ENCODE measurements at places on chromosomes 6 and 20. TPM values are rescaled to one million over a fixed set of nuclear protein-coding genes. Genes with fewer than 3 reads are reported as not detected.
A peak's percentile ranks its signal among the peaks of the same experiment; 100 is the strongest.

DNA sequence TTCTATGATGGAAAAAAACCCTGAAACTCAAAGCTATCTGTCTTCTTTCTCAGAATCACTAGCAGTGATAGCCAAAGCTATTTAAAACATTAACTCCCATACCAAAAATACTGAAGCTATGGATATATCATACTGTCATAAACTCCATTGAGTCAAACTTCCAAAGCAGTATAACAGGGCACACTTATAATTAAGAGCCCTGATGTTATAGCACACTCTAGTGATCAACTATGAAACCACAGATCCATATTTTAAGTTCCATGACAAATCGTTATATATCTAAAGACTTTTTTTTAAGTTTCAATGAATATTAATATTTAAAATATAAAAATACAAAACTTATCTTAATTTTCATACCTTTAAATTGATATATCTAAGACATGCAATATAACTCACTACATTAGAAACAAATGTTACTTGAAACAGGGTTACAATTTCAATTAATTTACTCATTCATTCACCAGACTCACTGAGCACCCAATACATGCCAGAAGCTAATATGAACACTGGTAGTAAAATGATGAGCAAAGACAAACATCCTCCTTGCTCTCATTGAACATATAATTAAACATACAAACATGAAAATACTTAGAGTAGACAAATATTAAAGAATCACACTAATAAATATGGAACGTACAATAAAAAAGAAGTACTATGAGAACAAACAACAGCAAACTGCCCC lies 69.3 kb downstream of the IBTK start:
- no peak for DNase-seq

- DNase-seq: no peak
Measured at GRCh38 chr6:27776504-27776903, 135.7 kb downstream of the OR2B2 start.

PIGT gene
- 36.0 TPM for total RNA-seq

PTCHD4 gene
- 0.18 TPM for total RNA-seq

DNA sequence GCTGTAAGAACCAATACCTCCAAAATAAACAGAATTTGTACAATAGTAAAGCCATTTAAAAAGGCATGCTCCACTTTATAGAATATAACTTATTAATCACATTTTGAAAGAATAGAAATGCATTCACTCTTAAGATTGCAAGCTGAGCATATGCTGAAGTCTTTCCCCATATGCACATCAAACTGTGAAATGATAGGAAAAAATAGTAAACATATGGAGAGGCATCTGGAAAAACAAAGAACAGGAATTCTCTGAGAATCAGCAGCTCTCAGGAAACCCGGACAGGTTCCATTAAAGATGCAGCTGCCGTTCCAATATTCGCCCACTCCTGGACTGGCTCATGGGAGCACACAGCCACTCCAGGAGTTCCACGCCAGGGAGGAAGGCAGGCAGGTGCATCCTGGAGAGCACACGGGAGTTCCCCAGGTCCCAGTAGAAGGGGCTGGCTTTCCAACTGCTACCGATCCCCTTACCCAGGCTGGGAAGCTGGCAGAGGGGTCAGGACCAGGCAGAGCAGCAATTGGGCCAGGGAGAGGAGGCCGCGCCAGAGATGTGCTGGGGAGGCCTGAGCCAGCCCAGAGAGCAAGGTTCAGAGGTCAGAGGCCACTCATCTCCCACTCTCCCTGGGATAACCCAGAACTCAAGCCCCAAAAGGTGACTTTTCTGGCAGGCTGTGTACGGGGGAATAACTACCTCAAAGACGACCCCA lies 111.1 kb downstream of the DLL1 start:
- DNase-seq: peak; percentile 40

ZNF165 gene
- 0.53 TPM for total RNA-seq

PRPH2 gene
- total RNA-seq: not detected

DNA sequence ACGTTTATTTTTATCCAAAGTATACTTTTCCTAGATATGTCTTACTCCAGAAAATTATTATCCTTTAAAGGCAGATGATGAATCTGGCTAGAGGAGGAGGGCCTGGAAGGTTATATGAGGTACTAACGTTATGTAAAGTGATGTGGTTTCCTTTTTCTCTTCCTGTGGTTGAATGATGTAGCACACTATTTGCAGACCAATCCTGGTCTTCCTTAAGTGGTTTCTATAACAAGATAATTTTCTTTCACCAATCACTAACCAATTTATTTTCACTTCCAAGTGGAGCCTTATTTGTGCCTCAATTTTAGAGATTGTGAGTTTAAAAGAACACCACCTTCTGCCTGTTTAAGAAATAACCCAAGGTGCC lies 154.6 kb upstream of the SOX4 start:
- no peak for DNase-seq

GRCh38 chr6:5562277-5562676 lies 301.0 kb downstream of the FARS2 start:
- no peak for DNase-seq

ADGB gene
- not detected for total RNA-seq

- DNase-seq: no peak
Measured at GRCh38 chr6:154864066-154864430, 130.8 kb downstream of the SCAF8 start.

ID4 gene
- total RNA-seq: 0.70 TPM

DNA sequence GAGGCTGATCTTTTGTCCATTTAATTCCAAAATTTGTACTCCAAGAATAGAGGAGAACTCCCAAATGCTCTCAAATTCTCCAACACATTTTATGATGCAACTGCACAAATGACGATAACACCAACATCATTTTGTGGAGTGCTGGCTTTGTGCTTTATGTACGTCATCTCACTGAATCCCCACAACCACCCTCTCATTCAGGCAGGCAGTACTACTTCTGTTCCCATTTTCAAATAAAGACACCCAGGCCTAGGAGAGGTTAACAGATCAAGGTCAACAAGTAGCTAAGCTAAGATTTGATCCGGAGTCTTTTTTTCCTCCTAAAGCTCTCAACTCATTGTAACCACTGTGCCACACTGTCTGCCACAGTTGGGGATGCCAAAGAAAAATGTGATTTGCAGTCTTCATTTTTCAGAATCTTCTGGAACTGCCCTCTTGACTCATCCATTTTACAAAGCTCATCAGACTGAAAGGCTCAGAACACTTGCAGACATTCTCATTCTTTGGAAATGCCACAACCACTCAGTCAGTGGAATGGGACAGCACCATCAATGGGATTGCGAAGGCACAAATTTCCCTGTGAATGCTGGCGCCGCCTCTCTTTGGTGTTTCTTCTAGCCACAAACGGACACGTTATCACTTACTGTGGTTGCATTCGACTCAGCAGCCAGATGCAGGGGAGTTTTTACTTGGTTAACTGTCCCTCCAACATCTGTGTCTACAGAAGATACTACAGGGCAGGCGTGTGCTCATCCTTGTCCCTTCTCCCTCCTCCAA lies 184.4 kb downstream of the GJA10 start:
- no peak for DNase-seq

PPP1R14C gene
- total RNA-seq: 0.08 TPM

DNA sequence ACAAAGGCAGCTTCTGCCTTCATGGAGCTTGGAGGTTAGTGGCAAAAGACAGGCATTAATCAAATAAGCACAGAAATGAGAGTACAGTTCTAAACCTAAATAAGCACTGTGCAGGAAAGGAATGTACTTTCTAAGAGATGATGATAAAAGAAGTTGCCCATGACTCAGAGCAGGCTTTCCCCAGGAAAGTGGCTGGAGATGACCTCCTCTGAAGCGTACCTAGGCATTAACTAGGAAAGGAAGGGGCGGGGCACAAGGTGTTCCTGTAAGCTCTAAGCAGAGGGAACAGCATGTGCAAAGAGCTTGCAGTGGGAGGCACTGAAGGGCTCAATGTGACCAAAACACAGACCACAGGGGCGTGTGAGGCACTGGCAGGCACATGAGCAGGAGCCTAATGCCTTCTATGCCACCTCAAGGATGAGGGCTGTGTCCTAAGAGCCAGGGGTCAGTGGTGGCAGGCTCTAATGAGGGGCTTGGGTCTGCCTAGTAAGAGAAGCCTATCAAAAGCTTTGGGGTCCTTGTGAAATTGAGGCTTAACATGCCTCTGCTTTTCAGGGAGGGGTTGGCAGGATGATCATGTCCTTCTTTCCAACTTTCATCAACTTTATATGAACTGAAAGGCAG lies 4.9 kb downstream of the SSTR4 start:
- no peak for DNase-seq

DNA sequence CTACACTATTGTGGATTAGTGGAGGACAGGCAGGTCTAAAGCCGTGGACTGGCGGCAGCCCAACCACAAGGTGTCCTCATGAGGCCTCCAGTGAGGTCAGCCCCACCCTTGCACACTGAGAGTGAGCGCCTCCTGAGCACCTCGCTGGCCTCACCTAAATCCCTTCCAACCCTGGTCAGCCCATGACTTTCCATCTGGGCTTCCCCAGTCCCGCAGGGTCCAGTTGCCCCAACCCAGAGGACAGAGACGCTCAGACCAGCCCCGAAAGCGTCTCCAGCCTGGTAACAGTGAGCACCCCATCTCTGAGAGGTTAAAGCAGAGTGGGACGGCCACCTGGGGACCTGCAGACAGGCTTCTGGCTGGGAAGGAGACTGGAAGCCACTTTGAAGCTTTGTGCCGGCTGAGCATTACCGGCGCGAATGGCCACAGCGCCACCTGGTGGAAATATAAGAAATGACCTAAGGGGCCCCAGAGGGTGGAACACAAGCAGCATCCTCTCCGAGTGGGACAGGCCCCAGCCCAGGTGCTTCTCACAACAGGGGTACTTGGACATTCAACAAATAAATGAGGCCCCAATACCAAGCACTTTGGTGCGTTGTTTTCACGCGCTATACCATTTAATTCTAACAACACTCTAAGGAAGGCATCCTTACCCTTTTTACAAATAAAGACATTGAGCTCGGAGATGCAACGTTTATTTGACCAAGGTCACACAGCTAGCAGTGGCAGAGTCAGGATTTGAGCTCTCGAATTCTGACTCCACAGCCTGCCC lies 65.7 kb upstream of the TOP1 start:
- DNase-seq: peak; percentile 75

- no peak for DNase-seq
Measured at GRCh38 chr20:58433759-58434158, 44.7 kb downstream of the VAPB start.

ARMC12 gene
- total RNA-seq: 4.6 TPM

DNA sequence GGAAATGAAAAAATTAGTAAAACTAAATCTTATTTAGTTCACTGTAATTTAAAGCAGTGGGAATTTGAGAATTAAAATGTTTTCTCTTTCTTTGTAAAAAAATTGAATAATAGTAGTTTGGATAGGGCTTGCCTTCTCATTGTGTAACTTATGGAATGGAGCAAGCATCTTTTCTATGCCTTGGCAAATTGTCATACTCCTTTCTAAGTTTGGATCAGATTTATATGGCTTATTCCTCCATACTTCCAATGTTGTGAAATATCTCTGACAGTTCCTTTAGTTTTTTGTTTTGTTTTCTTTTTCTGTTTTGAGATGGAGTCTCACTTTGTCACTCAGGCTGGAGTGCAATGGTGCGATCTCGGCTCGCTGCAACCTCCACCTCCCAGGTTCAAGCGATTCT lies 176.4 kb downstream of the SAMD5 start:
- no peak for DNase-seq

GRCh38 chr6:78611102-78611620 lies 256.2 kb upstream of the IRAK1BP1 start:
- DNase-seq: no peak

DNA sequence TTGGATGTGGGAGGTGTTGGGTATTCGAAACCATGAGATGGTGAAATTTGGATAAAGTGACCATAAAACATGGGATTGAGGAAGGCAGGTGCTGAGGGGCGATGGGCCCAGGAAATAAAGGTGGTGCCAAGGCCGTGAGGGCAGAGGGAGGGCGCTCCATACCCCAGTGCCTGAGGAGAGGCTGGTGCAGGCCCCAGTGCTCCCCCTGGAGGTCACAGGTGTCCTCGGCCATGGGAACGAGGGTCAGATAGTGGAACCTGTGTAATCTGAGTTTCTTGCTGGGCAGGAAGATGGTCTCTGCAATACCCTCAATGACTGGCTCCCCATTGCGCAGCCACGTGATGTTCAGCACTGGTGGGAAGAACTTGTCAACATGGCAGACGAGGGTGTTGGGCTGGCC lies 16.2 kb downstream of the HLA-DPB1 start:
- DNase-seq: no peak

DNA sequence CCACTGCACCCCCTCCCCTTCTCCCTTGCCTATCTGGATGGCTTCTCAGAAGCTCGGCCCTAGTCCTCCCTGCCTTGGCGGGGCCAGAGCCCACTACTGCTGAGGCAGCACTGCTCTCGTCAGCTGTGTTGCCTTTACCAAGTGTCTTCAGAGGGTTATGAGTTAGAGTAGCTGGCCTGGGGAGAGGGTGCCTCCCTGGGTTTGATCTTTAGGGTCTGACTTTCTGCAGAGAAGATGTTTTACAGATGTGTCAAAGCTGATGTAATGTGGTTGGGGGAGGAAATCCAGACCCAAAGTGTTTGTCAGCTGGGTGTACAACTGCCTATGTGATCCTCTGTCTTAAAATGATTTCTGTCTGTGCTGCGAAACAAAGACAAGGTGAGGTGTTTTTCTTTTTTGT lies 30.4 kb upstream of the PI16 start:
- no peak for DNase-seq

- DNase-seq: no peak
Measured at GRCh38 chr6:34227761-34228421, 8.8 kb upstream of the HMGA1 start.

GRCh38 chr20:4413314-4414049 lies 308.2 kb upstream of the PRND start:
- no peak for DNase-seq

DNA sequence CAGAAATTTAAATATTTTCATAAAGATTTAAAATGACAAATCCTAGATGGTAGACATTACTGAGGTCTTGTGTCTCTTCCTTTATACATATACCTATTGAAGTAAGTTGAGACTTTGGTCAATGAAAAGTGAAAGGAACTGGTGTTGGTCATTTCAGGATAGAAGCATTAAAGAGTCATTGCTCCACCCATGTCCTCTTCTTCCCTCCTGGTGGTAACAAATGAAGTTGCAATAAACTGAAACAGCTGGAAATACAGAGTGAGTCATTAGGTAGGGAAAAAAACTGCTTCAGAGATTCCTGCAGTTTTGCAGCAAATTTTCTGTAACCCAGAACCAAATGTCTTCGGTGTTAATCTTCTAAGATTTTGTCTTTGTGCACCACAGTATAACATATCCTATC lies 448.0 kb downstream of the EYS start:
- DNase-seq: no peak

PBOV1 gene
- not detected for total RNA-seq

GRCh38 chr6:47169785-47170616 lies 127.9 kb upstream of the ADGRF1 start:
- no peak for DNase-seq

ADGRF5 gene
- total RNA-seq: 8.3 TPM

CD40 gene
- total RNA-seq: 6.6 TPM

GRCh38 chr6:144298194-144298593 lies 13.1 kb downstream of the UTRN start:
- DNase-seq: no peak

GRCh38 chr6:74807674-74808073 lies 398.2 kb downstream of the COL12A1 start:
- no peak for DNase-seq

ZC2HC1B gene
- total RNA-seq: not detected

Measured in left lobe of liver (tissue), 2 donors.